PC-9 (cell line): ENCODE measurements at places on chromosomes 3 and 15. TPM values are rescaled to one million over a fixed set of nuclear protein-coding genes. Genes with fewer than 3 reads are reported as not detected.

DNA sequence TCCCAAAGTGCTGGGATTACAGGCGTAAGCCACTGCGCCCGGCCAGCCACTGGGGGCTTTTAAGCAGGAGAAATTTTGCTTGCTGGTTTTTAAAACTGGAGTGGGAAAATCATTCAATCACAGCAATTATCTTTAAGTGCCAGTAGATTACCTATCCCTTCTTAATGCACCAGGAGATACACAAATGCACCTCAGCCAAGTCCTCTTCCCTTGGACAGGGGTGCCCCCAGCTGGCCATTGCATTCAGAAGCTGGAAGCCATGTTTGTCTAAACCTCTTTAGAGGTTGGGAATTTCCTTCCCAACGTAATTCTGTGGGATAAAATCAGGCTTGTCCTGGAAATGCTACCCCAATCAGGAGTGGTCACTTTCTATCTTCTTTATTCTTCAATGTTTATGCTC is 26.6 kb downstream of the MIX23 start:
- H3K27me3 ChIP-seq: no peaks in the 10 kb centered on the region
- peak; percentile 49 for DNase-seq
- H3K4me1 ChIP-seq: no peaks in the 10 kb centered on the region
- H3K27ac ChIP-seq: no peak overlapping the region
- peaks cover 4% of the 10 kb centered on the region; the same call in 1 of the 2 replicates for H3K36me3 ChIP-seq

DNA sequence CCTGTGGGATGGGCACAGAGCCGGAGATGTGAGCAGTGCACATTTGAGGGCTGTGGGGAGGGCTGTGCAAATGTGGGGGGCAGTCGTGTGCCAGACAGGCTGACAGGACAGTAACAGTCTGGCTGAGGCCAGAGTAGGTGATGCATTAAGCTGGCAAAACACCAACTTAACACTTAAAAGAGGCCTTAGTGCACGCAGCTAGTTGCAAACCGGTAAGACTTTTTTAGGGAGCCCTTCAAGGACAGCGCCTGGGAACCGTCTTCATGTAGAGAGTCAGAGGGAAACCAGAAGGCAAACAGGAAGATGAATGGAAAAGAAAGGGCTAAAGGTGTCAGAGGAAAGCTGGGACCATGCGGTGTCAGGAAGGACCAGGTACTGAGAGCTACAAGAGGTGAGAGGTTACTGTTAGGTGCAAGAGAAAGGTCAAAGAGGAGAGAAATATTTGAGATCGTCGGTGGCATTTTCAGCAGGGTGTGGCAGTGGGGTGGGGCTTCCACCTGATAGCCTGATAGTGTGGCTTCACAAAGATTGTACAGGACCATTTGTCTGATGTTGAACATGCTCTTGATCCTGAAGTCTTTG is 30.0 kb upstream of the CHD2 start:
- no peak overlapping the region for H3K4me3 ChIP-seq
- H3K27me3 ChIP-seq: no peaks in the 10 kb centered on the region
- H3K36me3 ChIP-seq: no peaks in the 10 kb centered on the region
- peaks cover 33% of the 10 kb centered on the region for H3K4me1 ChIP-seq
- no peak for DNase-seq

DNA sequence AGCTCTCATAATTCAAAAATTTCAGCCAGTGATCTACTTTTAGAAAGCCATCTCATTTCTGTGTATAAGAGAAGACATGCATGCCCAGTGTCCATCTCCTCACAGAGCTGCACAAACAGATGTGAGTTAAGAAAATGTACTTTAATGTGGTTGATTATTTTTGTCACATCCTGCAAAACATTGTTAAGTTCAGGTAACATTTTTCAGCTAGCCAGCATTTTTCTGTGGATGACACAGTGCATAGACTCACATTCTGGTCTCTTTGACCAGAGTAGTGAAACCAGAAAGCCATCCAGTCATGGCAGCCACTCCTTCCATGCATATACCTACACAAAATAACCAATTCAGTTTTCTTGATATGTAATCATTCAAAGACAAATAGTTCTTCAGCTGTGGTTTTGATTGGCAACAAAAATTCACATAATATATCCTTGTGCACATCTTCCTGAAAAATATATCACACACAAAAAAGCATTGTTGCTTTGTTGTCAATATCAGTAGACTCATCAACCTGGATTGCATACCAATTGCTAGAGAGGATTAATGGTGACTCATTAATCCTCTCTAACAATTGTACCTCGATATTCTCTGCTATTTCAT is 2.1 kb upstream of the PLSCR1 start:
- H3K27ac ChIP-seq: no peak overlapping the region
- peaks cover 20% of the 10 kb centered on the region for H3K4me1 ChIP-seq
- no peak for DNase-seq
- H3K4me3 ChIP-seq: no peak overlapping the region
- H3K36me3 ChIP-seq: no peaks in the 10 kb centered on the region

CMTM6 gene
- 61.0 and 69.4 TPM in 2 replicates for total RNA-seq

SH2D7 gene
- total RNA-seq: not detected in 2 replicates

- H3K4me1 ChIP-seq: no peaks in the 10 kb centered on the region
- DNase-seq: no peak
- H3K36me3 ChIP-seq: no peaks in the 10 kb centered on the region
- no peak overlapping the region for H3K27ac ChIP-seq
- no peaks in the 10 kb centered on the region for H3K27me3 ChIP-seq
These were observed 507.2 kb upstream of the AGTR1 start for GRCh38 chr3:148190441-148190990.
